ENCODE measurements at places on chromosomes 3 and 15.

DNA sequence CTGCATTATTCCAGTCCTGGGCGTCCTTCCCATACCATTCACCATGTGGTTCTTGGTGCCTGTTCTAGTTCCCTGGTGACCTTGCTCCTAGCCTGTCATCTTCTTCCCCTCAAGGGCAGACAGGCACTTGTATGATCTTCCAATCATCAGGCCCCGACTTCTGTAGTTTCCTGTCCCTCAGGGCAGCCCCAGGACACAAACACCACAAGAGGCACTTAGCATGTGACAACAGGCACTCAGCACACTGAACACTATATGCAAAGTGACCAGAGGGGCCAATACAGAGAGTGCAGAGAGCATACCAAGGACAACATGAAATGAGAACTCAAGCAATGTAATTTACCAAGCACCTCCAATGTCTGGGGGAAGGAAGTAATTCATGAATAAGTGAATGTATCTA lies 17.9 kb downstream of the TMEM40 start:
- no peak for DNase-seq

- DNase-seq = no peak
Measured at GRCh38 chr3:115975353-115975752, 352.0 kb downstream of the GAP43 start.

DNA sequence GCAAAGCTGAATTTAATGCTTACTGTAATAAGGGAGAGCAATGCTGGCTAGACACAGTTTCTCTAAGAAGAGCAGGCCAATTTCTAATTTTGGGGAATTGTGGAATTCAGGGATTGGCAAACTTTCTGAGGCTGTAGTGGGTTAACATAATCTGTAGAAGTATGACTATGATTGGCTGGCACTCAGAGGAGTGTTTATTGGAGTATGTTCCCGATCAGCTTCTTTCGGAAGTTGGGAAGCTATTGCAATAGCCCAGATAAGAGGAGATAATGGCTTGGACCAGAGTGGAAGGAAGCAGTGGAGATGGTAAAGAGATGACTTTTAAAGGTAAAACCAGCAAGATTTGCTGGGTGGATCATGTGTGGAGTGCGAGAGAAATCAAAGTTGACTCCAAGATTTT lies 19.4 kb downstream of the TMOD3 start:
- no peak for DNase-seq

DNA sequence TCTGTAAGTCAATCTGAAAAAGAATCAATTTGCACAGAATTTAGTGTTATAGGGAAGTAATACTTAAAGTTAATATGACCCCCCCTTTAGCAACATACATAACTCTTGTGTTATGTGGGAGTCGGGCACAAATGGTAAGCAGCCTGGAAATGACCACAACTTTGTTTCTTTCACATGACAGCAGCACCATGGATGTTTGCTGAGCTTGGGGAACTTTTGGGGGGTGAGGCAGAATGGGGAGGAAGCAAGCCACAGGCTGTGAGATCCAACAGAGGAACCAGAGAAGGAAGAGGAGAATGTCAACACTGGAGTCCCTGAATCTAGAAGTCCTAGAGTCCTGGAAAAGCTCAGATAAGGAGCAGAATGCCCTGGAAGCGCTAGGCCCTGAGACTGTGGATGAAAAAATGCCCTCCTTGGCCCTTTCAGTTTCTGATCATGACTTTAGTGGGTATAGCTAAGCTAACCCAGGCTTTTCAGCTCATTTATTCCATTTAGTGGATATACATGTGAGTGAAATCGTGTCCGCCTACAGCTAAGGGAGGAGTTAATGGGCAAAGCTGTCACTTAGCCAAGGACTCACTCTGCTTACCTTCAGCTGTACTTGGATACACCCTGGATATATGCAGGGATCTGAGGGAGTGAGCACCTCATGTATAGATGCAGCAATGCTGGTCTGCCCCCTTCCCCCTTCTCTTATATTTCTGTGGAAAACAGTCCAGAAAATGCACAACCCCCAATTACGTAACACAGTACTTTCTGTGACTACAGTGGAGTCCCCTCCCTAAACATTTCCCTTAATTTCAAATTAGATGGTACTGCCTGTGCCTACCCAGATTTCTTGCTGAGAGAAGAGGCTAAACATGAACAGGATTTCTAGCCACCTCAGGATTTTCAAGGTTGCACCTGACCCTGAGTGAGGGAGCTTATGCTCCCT lies 39.1 kb downstream of the CFAP91 start:
- DNase-seq = no peak

- peak; percentile 88 for DNase-seq
Measured at GRCh38 chr15:40160689-40161688, at the start of gene BUB1B. Gene BUB1B (plus strand): TSS chr15:40161069. CDS start chr15:40161221, 152 bp downstream.

DNA sequence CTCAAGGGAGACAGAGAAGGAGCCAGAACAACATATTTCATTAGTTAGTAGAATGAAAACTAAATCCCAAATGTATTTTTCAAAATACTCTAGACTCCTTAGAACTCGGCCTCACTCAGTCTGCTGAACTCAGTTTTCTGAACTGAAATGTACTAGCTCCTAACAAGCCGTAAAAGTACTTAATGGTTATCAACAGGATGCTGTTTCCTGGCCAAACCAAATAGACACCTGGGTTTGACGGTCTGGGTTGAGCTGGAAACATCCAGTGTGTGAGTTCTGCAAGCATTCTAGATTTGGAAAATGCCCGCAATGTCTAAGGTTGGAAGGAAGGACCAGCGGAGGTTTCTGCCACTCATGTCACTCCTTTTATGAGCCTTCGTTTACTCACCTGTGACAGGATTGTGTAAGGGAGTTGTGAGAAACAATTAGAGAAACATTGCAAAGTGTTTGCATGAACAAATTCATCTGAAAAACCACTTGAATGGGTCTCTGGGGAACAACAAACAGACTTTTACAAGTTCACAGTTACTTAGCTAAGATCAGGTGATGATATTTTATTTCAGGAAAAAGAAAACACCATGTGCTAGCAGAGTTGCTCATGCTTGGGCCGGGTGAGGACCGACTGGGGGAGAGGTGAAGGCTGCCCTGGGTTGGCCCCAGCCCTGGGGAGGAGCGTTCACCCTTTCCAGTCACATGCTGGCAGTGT lies 151.0 kb downstream of the ALDH1A2 start:
- DNase-seq = no peak

- no peak for DNase-seq
Measured at GRCh38 chr15:94682171-94682570, 450.8 kb downstream of the MCTP2 start.

DNA sequence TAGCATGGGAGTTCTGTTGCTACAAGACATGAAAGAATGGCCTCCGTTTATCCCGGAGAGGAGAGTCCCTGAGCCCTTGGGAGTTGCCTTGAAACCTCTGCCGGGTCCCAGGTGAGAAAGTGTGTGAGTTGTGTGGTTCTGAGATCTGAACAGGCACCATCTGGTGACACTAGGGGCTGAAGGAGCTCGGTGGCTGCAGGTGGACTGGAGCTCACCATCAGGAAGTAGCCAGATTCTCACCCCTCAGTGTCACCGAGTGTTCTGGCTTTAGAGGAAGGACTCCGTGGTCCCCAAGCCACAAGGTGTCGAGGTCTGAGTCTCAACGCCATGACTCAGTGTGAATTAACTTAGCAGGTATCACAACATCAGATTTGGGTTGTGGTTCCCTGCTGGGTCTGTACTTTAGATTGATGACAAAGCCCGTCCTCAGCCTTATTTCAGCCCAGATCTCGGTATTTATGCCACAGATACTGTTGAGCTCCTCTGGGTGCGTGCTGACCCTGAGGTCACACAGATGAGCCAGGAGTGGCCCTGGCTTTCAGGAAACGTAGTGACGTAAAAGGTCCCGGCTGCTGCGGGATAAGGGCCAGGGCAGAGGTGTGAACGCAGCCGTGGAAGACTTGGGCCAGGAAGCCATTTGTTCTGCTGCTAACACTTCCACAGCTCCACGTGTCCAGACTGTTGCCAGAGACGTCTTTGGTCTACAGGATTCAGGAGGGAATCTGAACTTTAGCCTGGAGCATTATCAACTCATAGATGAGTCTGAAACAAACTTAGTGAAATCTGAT lies 54.4 kb downstream of the PGPEP1L start:
- DNase-seq = no peak

Measured in GDM1 (cell line).